ENCODE measurements at places on chromosomes 1 and 21.
A peak's percentile ranks its signal among the peaks of the same experiment; 100 is the strongest.

DNA sequence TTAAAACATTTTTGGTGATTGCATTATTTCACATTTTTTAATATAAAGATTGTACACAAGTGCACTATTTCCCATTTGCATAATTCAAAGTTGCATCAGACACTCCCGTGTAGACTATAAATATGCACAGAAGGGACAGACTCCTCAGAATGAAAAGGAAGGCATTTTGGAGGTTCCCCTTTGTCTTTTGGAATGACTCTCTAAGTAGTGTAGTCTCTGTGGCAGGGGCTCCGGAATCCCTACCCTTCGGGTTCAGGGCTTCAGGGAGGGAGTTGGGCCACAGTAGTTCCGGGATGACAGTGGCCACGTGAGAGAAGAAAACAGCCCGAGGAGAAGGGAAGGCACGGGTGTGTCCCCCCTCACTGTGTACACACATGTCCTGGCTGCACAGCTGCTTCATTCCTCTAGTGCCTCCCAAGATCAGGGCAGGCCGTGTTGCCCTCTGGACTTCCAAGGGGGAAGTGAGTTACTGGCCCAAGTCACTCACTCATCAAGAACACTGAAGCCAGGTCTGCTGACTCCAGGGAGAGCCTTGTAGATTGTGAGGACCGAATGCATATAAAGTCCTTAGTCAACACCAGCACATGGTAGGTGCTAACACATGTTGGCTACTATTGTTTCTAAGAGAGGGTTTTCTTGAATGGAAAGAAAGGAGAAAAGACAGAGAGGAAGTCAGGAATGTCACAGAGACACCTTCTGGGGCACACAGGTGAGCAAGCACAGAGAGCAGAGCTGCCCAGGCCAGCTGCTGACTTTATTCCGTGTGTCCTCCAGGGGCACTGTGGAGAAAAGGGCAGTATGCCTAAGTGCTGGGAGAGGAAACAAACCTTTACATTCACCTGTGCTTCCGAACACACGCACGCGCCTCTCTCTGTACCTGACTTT is 39.8 kb downstream of the LHX4 start:
- peak; percentile 39 for DNase-seq

DNA sequence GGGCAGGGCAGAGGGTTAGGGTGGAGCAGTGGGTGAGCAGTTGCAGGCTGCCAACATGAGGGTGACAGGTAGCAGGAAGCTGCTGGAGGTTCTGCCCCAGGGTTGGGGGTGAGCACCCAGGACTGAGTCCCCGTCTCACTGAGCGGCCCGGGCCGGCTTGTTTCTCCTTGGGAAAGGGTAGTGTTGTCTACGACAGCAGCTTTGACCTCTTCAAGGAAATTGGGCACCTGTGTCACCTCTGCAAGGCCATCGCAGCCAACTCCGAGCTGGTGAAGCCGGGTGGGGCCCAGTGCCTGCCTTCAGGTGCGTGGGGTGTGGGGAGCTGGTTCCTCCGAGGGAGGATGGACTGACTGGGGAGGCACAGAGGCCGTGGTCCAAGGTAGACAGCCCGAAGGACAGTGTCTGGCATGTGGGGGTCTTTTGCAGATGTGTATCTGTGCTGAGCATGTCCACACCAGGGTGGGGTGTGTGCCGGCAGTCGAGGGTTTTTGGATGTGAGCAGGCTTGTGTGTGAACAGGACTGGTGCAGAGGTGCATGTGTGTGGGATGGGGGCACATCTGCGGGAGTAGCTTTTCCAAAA is 51.9 kb downstream of the DISP3 start:
- DNase-seq, result no peak

DNA sequence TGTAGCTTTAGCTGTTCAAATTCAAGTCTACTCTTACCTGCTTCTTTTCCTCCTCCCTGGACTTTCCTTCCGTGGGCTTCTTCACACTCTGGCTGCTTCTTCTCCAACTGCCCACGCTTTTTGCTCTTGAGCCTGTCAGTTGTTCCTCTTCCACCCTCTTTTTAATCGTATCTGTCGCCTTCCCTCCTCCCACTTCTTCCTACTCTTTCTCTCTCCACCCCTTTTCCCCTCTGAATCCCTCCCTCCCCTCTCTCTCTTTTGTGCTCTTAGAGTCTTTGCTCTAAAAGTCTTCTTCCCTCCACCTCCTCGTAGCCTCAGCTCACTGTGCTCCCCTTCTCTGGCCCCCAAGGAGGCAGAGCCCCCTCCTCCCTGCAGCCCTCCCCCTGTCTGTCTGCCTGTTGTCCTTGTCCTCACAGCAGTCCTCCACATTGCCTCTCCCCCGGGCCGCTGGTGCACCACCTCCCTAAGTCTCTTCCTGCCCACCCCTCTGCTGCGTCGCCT is 12.9 kb upstream of the GJA5 start:
- peak; percentile 15 for DNase-seq

DNA sequence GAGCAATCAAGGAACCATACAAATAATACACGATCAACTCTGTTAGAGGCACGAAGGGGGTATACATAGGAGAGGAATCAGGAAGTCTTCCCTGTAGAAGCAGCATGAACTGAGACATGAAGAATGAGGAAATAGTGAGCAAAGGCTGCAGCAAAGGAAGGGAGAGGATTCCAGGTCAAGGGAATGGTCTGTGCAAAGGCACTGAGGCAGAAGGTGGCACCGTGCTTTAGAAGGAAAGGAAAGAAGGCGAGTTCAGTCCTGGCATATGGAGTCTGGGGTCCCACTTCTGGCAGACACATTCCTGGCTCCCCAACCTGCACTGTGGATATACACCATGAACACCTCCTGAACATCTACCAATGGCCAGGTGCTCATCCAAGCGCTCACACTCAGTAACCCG is 56.1 kb downstream of the GLIS1 start:
- DNase-seq, result no peak

DNA sequence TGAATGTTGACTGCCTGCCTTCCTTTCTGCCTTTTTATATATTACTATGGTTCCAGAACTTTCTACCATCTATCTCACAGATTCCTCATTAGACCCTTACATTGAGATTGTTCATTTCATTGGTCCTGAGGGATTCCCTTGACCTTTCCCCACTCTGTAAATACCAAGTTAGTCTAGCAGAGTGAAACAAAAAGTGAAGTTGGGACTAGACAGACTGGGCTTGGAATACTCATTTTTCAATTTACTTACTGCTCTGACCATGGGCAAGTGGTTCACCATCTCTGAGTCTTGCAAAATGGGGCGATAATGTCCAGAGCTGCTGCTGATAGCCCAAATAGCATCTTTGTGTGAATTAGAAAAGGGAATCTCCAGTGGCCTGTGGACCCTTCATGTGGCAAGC is 38.8 kb downstream of the XCL2 start:
- no peak for DNase-seq

DNA sequence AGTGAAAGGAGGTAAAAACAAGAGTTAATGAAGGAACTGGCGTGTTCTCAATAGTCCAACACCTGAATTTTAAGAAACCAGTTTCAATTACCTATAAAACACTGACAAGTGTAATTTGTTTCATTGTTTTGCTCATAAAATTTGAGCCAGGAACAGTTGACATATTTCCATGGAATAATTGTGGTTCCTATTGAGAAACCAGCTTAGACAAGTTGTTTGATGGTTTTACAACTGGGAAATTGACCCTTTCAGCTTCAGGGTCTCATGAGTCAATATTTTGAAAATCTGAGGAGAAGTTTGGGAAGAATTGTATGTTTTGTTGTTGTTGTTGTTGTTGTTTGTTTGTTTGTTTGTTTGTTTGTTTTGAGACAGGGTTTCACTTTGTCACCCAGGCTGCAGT is 69.1 kb upstream of the GADD45A start:
- no peak for DNase-seq
